ENCODE measurements at places on chromosomes 6 and 20. TPM values are rescaled to one million over a fixed set of nuclear protein-coding genes. Genes with fewer than 3 reads are reported as not detected.

DNA sequence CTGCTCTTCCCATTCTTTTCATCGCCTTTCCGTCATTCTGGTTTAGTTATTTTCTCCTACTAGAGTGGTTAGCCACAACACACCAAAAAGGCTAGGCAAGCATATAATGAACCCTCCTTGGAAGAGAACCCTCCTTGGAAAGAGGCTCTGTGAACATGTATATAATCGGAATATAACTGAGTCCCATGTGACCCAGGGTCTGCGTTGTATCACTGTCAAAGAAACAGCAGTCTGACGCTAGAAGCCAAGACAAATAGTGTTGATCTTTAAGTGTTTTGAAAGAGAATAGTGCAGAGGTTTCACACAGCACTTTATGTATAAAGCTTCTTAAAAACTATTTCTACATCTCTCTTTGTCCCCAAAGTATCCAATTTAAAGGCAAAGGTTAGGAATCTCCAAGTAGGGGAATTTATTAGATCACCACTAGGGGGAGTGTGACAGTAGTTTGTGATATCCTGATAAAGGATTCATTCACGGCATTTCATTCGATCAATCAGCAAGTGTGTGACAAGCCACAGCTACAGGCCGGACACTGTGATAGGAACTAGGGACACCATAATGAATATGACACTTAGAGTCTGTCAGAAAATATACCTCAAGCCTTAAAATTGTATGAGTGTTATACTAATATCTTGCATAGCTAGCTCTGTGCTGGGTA lies 395.3 kb downstream of the CD109 start:
- peak; percentile 14 for DNase-seq

GRCh38 chr6:31068669-31069340 lies 43.6 kb downstream of the C6orf15 start:
- peak; percentile 76 for DNase-seq

DNA sequence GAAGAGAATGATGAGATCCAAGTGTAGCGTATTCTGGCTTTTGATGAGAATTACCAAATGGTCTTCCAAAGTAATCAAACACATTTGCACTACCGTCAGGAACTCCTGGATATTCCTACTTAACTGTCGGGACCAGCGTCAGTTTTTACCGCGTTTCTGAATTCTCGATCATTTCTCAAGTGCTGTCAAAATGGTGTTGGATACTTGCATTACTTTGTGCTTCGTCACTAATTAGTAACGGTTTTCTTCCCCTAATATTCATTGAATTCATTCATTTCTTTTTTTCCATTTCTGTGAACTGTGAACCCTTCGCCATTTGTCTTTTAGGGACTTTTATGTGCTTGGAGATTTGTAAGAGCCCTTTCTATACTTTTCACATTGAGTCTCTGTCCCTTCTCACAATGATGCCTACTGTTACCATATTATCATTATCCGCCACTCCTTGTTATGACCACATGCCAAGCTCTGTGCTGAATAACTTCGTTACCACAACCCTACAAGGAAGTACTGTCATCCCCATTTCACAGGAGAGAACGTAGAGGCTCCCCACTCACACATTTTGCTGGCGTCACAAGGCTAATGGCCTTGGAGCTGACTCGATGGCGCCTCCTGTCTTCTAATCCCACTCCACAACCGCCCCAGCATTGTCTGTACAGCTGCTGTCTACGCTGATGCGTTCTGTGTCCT lies 74.2 kb upstream of the QKI start:
- DNase-seq: no peak

DNA sequence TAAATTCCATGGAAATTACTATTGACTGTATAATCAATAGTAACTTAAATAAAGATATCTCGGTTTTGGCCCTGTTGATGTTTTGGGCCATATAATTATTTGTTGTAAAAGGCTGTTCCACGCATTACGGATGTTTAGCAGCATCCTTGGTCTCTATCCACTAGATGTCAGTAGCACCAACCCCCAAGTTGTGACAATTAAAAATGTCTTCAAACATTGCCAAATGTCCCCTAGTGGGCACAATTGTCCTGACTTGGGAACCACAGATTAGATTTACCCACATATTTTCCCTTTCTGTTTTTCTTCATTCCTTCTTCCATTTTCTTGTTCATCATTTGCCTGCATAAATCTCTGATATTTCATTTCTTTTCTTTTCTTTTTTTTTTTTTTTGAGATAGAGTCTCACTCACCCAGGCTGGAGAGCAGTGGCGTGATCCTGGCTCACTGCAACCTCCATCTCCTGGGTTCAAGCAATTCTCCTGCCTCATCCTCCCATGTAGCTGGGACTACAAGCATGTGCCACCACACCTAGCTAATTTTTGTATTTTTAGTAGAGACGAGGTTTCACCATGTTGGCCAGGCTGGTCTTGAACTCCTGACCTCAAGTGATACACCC lies 13.6 kb upstream of the WFDC8 start:
- no peak for DNase-seq

GRCh38 chr20:36314734-36315544 lies 8.8 kb downstream of the DLGAP4 start:
- no peak for DNase-seq

- no peak for DNase-seq
Measured at GRCh38 chr20:57622579-57623381, 2.6 kb upstream of the ZBP1 start.

GRCh38 chr6:120872262-120872578 lies 462.1 kb downstream of the TBC1D32 start:
- DNase-seq: no peak

DNA sequence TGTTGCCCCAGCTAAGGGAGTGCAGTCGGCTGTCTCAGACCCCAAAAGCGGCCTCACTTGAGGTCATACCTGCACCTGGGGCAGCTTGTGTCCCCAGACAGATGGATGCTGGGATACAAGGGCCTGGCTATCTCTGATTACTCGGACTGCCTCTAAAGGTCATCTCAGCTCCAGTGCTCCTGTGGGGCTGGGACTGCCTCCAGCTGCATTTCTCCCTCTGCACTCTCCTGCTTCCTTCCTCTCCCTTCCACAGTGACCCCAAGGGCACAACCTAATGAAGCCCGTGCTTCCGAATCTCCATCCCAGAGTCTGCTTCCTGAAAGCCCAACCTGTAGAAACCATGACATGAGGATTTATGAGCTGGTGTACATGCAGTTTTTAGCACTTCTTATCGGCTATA lies 22.8 kb upstream of the OCSTAMP start:
- no peak for DNase-seq

- no peak for DNase-seq
Measured at GRCh38 chr6:105042648-105043047, 85.7 kb downstream of the LIN28B start.

- no peak for DNase-seq
Measured at GRCh38 chr6:140957386-140957785, 1175.3 kb upstream of the GJE1 start.

DNA sequence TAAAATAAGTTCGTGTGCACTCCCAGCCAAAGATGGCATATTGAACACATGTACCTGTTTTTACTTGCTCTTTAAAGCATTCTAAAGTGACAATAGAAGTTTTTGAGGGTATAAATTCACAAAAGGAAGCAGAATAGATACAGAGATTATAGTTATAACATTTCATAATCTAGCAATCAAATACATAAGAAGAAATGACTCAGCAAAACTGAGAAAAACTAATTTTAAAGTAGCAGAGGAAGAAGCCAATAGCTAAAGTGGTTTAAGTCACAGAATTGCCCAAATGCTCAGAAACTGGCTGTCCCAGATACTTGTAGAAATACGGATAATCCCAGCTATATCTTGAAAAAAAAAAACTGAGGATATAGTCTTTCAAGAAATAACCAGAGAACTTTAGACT lies 49.2 kb upstream of the TBC1D32 start:
- no peak for DNase-seq

DNA sequence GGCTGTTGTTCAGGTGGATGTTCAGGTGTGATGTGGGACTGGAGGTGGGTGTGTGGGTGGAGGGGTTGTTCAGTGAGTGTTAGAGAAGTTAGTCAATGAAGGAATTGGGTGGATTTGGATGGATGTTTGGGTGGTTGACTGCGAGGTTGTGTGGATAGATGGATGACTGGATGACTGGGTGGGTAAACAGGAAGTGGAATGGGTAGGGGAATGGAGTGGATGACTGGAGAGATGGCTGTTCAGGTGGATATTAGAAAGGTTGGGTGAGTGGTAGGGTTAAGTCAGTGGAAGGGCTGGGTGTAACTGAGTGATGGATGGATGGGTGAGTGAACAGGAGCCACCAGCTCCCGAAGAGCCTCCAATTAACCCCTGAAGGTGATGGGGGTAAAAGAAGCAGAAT lies 27.9 kb downstream of the JPH2 start:
- DNase-seq: no peak

- DNase-seq: no peak
Measured at GRCh38 chr6:34810936-34811632, 19.2 kb downstream of the BLTP3A start.

DNA sequence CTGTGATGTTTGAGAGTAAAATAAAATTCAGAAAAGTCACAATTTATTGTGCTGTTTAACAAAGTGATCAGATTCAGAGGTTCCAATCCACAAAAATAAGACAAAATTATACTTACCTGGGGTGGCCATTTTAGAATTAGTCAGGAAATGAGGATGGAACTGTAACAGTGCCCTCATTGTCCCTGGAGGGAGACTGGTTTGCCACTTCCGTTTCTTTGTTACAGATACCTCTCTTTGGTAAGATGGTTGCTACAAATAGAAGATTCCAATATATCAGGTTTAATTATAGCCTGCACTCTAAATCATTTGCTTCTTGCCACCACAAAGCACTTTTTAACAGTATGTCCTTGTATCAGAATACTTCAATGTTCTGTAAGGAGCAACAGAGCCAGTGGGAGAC lies 95.6 kb downstream of the CTNNBL1 start:
- no peak for DNase-seq

GRCh38 chr20:63500902-63501817 lies 2.3 kb upstream of the EEF1A2 start:
- no peak for DNase-seq

DNA sequence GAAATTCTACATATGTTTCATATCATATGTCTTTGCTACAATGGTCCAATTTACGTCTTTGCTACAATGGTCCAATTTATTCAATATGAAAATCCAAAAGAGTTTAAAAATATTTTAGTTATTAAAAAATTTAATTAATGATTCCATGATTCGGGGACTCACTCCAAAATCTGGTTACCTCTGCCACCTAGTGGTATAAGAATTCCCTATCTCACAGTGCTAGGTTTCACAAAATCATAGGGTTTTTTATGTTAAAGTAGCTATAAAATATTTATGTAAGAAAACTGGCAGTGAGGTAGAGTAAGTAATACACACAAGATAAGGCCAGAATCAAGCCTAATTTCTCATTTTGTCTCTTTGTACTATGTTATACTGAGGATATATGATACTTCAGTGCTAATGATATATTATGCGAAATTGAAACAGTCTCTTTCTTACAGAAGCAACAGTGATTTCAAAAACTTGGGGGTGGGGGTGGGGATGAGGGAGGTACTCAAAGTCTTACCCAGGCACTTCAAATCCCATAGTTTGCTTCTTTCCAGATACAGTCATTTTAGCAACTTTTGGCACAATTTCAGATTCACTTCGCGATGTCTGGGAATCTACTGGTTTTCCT lies 52.3 kb downstream of the HBS1L start:
- no peak for DNase-seq

DNA sequence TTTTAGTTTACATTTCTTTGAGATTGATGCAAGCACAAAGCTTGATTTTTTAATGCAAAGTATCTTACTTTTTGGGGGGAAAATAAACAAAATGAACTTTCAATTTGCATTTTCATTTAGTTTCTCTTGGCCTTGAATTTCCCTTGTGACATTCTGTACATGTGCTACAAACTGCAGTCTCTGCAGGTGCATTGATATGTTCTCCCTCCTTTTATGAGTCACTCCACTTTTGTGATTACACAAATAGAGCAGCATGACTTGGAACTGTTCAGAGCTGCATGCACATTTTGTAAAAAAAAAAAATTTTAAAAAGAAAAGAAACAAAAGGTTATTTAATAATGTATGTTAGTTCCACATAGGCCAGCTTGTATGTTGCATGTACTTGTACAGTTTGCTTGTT lies 220.0 kb upstream of the KCNQ5 start:
- DNase-seq: no peak

- DNase-seq: no peak
Measured at GRCh38 chr6:6843057-6843627, 254.6 kb downstream of the LY86 start.

DNA sequence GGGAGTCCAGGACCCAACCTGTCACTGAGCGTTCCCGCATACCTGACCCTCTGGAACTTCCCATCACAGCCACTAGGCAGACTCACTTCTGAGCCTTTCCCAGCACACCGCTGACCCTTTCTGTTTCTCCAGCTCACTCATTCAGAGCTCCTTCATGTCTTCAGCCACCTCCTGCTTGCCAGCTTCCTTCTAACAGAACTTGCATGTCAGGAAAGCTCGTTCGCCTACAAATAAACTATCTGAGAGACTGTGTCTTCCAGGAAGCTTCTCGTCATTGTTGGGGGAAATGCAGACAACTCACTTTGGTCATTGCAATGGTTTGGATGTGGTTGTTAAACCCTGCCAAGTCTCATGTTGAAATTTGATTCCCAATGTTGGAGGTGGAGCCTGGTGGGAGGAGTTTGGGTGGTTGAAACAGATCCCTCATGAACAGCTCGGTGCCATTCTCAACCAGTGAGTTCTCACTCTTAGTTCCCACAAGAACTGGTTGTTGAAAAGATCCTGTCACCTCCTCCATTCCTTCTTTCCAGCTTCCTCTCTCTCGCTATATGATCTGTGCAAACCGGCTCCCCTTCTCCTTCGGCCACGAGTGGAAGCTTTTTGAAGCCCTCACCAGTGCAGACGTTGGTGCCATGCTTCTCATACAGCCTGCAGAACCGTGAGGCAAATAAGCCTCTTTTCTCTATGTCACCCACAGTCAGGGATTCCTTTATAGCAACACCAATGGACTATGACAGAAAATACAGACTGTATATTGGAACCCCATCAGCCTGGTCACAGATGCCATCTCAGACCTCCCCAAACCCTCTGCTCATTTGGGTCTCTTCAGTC lies 1.4 kb upstream of the MUC21 start:
- peak; percentile 29 for DNase-seq

DNA sequence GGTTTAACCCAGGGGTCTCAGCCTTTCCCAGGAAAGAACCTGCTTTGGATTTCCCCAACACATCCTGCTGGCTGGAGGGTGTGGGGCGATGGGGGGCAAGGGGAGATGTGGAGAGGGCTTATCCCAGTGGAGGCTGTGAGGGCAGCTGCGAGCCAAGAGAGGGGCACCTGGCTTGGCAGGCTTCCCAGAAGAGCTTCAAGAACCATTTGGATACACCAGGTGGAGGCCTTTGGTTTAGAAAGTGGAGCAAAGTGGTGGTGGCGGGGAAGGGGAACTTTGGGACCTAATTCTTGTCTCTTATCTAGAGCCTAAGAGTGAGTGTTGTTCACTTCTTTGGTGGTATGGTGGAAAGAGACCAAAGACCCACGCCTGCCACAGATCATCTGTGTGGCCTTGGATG lies 12.4 kb downstream of the CD40 start:
- DNase-seq: no peak

GRCh38 chr20:5643936-5644335 lies 106.3 kb upstream of the SHLD1 start:
- no peak for DNase-seq

GRCh38 chr20:23624324-23624691 lies 13.4 kb downstream of the CST3 start:
- no peak for DNase-seq

Gene TFAP2A
- polyA plus RNA-seq: 31.7 TPM

Gene SUMO4
- 0.62 TPM for polyA plus RNA-seq

Gene MKKS
- 28.4 TPM for polyA plus RNA-seq

Gene MCCD1
- 17.9 TPM for polyA plus RNA-seq

Gene HAO1
- not detected for polyA plus RNA-seq

Gene SCUBE3
- 49.2 TPM for polyA plus RNA-seq

Gene C4B
- 22.1 TPM for polyA plus RNA-seq

Gene CLIC5
- 184 TPM for polyA plus RNA-seq

Gene CAGE1
- not detected for polyA plus RNA-seq

Gene BNIP5
- 0.11 TPM for polyA plus RNA-seq

Gene GHRH
- polyA plus RNA-seq: not detected

Gene BEND6
- 5.2 TPM for polyA plus RNA-seq
